ENCODE measurements at places on chromosomes 7 and 10.

DNA sequence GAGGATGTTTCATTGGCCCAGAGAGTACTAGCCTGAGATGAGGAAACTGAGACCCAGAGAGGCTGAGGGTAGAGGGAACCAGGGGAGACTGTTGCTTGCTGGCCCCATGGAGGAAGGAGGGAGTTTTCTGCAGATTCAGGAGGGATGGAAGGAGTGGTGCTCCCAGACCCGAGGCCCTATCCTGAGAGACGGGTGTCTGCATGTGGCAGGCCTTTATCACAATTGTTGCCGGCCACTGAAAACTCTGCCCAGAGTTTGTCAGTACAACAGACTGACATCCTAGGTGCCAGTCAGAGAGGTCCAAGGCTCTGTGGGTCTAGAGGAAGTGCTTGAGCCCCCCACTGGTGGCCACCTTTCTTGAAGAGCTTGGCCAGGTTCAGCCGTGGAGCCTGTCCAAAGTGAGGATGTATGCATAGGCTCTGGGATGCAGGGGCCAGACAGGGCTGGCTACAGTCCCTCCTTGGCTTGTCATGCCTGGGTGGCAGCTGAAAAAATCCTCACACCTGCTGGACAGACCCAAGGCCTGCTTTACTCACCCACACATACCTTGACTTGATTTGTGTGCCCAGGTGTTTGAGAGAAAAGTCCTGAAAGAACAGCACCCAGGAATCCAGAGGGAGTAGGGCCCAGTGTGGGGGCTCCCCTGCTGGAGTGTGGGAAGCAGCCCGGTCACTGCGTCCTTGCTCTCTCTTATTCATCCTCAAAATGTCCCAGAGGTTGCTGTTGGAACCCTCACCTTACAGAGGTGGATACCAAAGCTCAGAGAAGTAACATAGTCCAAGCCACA, 65.2 kb downstream of the CLRN3 start:
- no peak for DNase-seq

DNA sequence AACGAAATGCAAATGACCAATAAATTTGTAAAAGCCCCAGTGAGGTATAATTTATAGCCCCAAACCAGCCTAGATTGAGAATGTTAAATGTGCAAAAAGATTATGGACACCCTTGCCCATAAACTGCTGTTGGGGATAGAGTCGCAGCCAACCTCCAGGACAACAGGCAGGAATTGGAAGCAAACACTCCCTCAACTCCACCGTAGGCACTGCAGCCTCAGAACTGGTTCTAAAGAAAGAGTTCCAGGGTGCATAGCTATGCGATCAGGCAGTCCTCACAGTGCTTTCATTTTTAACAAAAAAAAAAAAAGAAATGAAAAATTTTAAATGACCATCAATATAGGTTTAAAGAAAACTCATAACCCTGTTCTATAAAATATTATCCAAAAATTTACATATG, 86.2 kb downstream of the CXCL12 start:
- DNase-seq: no peak

DNA sequence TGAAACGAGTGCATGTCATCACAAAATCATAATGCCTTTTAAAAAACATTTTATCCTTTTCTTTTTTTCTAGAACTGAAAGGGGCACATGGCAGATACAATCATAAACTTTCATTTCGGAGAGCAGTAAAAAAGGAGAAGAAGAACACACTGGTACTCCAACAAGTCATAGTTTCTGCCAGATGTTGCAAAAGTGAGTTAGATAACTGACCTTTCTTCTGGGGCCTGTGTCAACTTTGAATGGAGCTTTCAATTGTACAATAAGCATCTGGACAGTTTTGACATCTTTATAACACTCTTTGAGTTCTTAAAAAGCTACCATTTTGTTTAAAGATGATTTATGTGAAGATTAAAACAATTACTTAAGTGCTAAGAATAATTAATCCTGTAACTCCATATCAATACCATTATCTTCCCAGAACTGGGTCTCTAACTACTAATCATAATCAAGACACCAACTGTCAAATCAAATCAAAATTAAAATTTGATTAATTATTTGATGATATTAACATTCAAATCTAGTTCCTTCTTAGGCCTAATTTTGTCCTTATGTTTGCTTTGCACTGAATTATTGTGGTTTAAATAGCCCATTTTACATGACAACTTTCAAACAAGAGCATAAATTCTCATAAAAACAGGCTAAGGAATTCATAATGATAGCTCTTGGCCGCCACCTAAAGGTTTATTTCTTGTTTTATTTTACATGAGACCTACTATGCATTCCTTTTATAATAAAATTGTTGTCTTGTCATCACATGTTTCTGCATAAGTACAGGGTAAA, 19.5 kb upstream of the ITGB8 start:
- DNase-seq: no peak

- DNase-seq: no peak
Observed at GRCh38 chr7:17743316-17743715, 197.0 kb downstream of the SNX13 start.

GRCh38 chr7:146864644-146865043, 748.0 kb downstream of the CNTNAP2 start:
- no peak for DNase-seq

DNA sequence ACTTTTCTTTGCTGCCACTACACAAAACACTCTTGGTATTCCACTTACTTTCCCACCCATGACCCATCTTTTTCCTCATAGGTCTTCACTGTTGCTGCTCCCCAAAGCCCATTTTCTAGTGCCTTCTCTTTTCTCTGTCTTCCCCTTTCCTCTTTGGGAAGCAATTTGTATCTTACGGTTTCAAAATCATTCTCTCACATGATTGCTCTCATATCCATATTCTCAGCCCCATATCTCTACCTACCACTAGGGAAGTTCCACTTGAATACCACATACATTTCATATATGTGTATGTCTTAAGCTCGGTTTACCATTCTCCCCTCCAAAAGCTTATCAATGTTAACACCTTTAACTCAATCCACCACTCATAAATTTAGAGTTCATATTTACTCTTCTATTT, 3.2 kb upstream of the UBE2D1 start:
- no peak for DNase-seq

DNA sequence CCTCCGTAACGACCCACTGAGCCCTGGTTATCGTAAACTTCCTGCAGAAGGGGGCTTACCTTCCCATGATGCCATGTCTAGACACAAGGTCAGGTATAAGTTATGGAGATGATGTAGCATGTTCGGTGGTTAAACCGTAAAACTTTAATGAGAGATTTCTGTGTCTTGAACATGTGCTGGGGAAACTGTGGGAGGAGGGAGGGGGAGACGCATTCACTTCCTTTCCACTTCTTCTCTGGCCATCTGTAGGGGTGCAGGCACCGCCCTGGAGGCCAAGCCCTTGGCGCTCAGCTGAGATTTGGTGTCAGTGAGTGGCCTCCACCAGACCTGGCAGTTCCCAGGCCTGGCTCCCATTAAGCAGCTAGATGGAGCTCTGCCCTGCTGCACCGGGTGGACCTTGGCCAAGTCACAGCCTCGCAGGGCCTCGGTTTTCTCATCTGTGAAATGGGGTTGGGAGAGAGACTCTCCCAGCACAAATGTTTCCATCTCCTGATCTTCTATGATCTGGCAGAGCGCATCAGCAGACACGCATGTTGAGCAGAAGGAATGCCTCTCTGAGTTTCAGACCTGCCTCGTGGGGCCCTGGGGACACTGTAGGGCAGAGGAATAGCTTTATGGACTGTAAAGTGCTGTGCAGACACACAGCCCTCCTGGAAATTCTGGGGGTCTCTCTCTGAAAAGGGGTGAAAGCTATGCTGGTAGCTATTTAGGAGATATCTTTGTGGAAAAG, 106.0 kb downstream of the COL26A1 start:
- no peak for DNase-seq

- no peak for DNase-seq
Observed at GRCh38 chr7:79786187-79786586, 332.7 kb upstream of the MAGI2 start.

- DNase-seq: peak; percentile 68
Observed at GRCh38 chr7:37942934-37943610, 22.6 kb downstream of the EPDR1 start.

- no peak for DNase-seq
Observed at GRCh38 chr10:106816318-106817085, 348.0 kb downstream of the SORCS1 start.

- DNase-seq: no peak
Observed at GRCh38 chr10:71217266-71218045, 5.1 kb downstream of the UNC5B start.

DNA sequence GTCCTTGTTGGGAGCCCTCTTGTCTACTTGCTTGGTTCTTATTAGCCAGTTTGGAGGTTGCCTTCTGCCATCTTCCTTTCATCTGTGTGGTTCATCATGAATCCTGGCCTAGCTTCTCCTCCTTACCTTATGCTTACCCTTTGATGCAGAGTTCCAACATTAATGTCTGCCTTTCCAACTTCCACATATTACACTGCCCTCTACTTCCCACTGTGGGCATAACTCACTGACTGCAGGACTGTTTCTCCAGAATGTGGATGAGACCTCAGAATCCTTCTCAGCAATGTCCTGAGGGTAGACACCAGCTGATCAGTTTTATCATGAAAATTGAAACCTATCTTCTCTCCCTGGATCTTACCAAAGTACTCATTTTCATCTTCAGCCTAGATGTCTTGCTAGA, 491.0 kb downstream of the LRMDA start:
- DNase-seq: no peak

GRCh38 chr10:11670381-11670780, 58.9 kb upstream of the USP6NL start:
- DNase-seq: no peak

DNA sequence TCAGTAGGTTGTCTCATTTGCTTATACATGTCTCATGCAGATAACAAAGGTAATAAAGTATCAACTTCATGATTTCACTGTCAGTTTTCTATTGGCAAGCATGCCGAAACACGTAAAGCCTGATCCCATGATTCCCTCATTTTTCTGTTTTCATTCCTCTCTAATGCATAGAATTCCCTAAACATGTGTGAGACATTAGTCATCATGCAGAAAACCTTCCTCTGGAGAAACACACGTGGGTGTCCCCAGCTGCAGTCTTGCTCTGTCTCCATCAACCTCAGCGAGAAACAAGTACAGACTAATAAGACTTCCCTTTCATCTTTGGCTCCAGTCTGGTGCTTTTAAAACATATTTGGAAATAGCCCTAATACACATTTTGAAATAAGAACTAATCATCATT, 432.7 kb upstream of the VSTM2A start:
- no peak for DNase-seq

- DNase-seq: peak; percentile 16
Observed at GRCh38 chr10:108904163-108904838, 1019.0 kb downstream of the XPNPEP1 start.

GRCh38 chr10:100810835-100811116, 65.4 kb downstream of the PAX2 start:
- DNase-seq: no peak

Data from astrocyte of the cerebellum (primary cell).